ENCODE measurements at places on chromosomes 7 and 10.

DNA sequence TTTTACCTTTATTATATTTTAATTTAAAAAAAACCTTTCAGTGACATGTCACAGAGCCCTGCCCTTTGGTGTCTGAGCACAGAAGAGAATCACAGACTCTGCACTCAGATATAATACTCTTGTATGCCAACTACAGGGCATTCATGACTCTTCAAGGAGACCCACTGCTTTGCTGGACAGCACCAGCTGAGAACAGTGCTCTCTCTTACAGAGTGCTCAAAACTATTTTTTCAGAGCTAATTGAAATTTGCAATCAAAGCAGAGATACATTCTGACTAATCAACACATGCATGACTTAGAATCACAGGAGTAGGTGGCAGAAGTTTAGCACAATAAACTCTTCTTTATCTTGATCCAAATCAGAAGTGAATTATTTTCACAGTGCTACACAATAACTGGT lies 99.1 kb downstream of the OSBPL3 start:
- no peak for DNase-seq

DNA sequence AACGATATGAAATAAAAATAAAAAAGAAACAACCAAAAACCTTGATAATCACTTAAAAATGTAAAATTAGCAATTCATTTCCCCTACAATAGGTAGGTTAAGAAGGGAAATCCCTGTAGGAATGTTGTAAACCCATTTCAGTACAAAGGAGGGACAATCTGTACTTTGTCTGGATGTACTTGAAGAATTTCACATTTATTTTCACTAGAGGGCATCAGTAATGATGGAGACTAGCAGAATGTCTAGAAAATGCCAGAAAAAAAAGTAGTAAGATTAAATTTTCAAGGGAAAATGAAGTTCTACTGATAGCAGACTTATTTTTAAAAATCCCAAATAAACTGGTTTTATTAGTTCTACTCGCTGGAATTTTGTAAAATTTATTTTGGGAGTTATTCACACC lies 209.0 kb upstream of the FZD1 start:
- DNase-seq = no peak

GRCh38 chr7:134787720-134788119 lies 8.3 kb downstream of the CALD1 start:
- DNase-seq = no peak

DNA sequence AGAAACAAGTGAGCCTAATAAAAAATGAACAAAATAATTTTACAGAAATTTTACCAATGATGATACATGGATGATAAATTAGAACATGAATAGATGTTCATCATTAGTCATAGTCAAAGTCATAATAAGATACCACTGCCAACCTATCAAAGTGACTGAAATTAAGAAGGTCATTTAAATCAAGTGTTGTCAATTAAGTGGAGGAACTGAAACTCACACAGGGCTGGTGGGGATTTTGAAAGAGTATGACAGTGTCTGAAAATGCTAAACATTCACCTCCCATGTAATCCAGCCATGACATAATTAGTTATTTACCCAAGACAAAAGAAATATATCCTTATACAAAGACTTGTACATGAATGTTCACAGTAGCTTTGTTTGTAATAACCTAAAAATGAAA lies 57.1 kb upstream of the DYNC1I1 start:
- no peak for DNase-seq

GRCh38 chr10:11527691-11528255 lies 83.7 kb downstream of the USP6NL start:
- no peak for DNase-seq

DNA sequence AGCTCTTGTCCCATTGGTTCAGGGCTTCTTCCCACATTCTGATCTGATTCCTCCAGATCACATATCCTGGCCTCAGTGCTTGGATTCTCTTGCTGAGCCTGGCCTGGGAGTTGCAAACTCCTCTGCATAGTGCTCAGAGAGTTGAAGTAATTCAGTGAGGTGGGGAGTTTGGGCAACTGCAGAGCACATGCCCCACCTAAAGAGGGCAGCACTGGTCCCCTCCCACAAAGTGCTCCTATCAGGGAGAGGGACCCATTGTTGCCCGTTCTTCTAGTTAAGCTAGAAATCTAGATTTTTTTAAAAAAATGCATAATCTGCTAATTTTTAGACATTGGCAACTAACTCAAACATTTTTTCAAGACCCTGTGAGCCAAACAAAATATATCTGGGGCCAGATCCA lies 45.1 kb downstream of the CHN2 start:
- no peak for DNase-seq

DNA sequence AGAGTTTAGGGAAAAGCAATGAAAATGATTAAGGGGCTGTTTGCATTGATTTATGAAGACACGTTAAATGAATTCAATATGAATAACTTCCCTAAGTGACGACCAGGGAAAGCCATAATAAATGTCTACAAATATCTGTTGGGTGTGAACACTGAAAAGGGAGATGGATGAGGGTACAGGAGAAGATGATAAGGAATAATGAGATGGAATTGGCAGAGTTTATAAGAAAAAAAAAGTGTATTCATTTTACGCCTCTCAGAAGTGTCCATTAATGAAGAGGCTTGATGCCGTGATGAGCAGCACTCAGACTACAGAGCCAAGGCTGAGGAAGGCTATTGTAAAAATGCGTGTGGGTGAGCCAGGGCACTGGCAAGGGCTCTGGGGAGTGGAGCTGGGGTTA lies 346.7 kb upstream of the AKR1E2 start:
- DNase-seq = no peak
